ENCODE measurements at places on chromosomes 1 and 21.

- no peak for DNase-seq
Measured at GRCh38 chr1:103497404-103497803, 28.1 kb upstream of the RNPC3 start.

GRCh38 chr1:197062692-197063091 lies 4.4 kb downstream of the F13B start:
- DNase-seq, result no peak

- DNase-seq, result no peak
Measured at GRCh38 chr1:51100264-51100880, 1.7 kb upstream of the C1orf185 start.

GRCh38 chr1:26094677-26095383 lies 16.8 kb upstream of the PDIK1L start:
- DNase-seq, result no peak

DNA sequence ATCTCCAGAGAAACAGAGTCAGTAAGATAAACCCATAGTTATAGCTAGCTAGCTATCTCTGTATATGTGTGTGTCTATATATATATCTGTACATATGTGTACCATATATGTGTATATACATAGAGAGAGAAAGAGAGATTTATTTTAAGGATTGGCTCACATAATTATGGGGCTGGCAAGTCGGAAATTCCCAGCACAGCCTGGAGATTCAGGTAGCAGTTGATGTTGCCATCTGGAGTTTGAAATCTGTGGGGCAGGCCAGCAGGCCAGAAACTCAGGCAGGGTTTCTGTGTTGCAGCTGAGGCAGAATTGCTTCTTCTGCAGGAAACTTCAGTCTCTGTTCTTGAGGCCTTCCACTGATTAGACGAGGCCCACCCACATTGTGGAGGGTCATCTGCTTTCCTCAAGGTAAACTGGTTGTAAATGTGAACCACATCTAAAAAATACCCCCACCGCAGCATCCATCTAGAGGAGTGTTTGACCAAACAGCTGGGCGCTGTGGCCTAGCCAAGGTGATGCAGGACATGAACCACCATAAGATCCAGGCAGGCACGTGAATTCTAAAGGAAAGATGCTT lies 81.0 kb downstream of the FBXO2 start:
- no peak for DNase-seq

DNA sequence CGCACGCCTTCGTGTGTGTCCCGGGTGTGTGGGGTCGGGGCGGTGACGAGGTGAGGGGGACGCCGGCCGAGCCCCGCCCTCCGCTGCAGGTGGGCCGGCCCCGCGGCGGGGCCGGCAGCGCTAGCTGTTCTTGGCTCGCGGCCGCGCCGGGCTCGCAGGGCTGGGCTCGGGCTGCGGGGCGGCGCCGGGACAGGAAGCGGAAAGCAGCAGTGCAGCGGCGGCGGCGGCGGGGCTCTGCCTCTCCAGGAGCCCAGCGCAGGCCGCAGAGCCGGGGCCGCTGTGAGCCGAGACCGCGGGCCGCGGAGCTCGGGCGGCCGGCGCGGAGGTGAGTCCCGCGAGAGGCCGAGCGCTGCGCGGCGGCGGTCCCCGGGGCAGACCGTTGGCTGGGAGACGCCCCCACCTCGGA lies at the start of gene VANGL1:
Gene VANGL1, plus strand, starts transcription at position 209 of the 406 bp plus-strand sequence. CDS start 9,444 bp downstream, outside the sequence.
- no peak for DNase-seq

- DNase-seq, result no peak
Measured at GRCh38 chr1:197995408-197996258, 78.5 kb downstream of the LHX9 start.

- DNase-seq, result no peak
Measured at GRCh38 chr1:19393046-19393445, 80.9 kb downstream of the SLC66A1 start.
